Transverse colon (tissue), 4 donors: ENCODE measurements at places on chromosomes 7 and 10. TPM values are rescaled to one million over a fixed set of nuclear protein-coding genes. Genes with fewer than 3 reads are reported as not detected.

- no peak overlapping the region for H3K27ac ChIP-seq
- H3K36me3 ChIP-seq = no peaks in the 10 kb centered on the region
- H3K27me3 ChIP-seq = no peaks in the 10 kb centered on the region
- H3K4me3 ChIP-seq = no peak overlapping the region
Measured at GRCh38 chr10:115790220-115790619, 482.8 kb downstream of the GFRA1 start.

- H3K27ac ChIP-seq = no peak overlapping the region
- DNase-seq = no peak
- H3K27me3 ChIP-seq = no peaks in the 10 kb centered on the region
- H3K36me3 ChIP-seq = no peaks in the 10 kb centered on the region
- H3K4me1 ChIP-seq = no peaks in the 10 kb centered on the region
- H3K4me3 ChIP-seq = no peak overlapping the region
Measured at GRCh38 chr10:43855667-43856210, 207.1 kb upstream of the ZNF32 start.

GRCh38 chr7:95434557-95435421 is at the start of gene PON2:
Gene PON2, minus strand, starts transcription at chr7:95435028. Its CDS starts 77 bp downstream, at chr7:95434951.
- H3K27me3 ChIP-seq = no peaks in the 10 kb centered on the region
- peak; percentile 88 for DNase-seq
- H3K27ac ChIP-seq = peak within 1 kb of the TSS; percentile 94
- peak within 1 kb of the TSS; percentile 68 for H3K4me3 ChIP-seq

ATOH7 gene
- total RNA-seq = 0.27 TPM

- no peak for DNase-seq
- no peak overlapping the region for H3K27ac ChIP-seq
- no peaks in the 10 kb centered on the region for H3K36me3 ChIP-seq
- no peaks in the 10 kb centered on the region for H3K4me1 ChIP-seq
- H3K4me3 ChIP-seq = no peak overlapping the region
- H3K27me3 ChIP-seq = no peaks in the 10 kb centered on the region
Measured at GRCh38 chr7:120550494-120551048, 277.6 kb downstream of the KCND2 start.

GRCh38 chr7:14836571-14837189 is 65.9 kb downstream of the DGKB start:
- no peaks in the 10 kb centered on the region for H3K4me1 ChIP-seq
- no peaks in the 10 kb centered on the region for H3K36me3 ChIP-seq
- no peak overlapping the region for H3K27ac ChIP-seq
- H3K27me3 ChIP-seq = no peaks in the 10 kb centered on the region
- H3K4me3 ChIP-seq = no peak overlapping the region
- DNase-seq = no peak

CYP2C19 gene
- 2.6 TPM for total RNA-seq

DNA sequence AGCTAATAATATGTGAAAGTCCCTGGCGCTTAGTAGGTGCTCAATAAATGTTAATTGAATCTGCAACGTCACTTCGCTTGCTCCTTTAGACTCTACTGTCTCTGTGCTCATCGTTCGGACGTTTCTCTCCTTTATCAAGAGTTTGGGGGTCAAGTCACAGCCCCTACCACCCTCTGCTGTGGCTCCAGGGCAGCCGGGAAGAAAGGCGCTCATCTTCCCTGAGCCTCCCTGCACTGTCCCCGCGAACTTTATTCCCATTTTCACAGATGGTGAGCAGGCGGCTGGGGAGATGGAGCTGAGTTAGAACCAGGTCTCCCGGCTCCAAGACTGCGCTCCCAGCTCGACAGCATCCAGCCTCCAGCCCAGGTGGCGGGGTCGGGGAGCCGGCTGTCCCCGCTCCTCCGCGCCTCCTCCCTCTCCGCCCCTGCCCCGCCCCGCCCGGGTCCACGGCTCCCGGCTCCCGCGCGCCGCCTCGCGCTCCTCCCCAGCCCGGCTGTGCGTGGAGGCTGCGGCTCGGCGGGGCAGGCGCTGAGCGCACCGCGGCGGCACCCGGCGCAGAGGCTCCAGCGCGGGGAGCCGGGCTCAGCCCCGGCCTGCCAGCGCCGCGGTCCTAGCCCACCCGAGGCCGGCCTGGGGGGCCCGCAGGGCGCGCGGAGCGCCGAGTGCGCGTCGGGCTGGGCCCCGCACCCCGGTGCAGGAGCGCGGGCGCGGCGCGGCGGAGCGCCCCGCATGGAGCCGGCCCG is at the start of gene CLEC2L:
CLEC2L (plus strand) TSS at position 487 of the 743 bp plus-strand sequence; CDS start at position 730, 243 bp downstream.
- no peak for DNase-seq
- peaks cover 37% of the 10 kb centered on the region for H3K27me3 ChIP-seq
- H3K4me1 ChIP-seq = no peaks in the 10 kb centered on the region
- H3K4me3 ChIP-seq = no peak within 1 kb of the TSS
